SW 1271 (cell line): ENCODE measurements at places on chromosomes 11 and 22.

- DNase-seq: peak; percentile 93
These were observed at the start of gene ALG8 for GRCh38 chr11:78139422-78140391. TSS of gene ALG8 (minus strand) at chr11:78139626. CDS start at chr11:78139588, 38 bp downstream.

DNA sequence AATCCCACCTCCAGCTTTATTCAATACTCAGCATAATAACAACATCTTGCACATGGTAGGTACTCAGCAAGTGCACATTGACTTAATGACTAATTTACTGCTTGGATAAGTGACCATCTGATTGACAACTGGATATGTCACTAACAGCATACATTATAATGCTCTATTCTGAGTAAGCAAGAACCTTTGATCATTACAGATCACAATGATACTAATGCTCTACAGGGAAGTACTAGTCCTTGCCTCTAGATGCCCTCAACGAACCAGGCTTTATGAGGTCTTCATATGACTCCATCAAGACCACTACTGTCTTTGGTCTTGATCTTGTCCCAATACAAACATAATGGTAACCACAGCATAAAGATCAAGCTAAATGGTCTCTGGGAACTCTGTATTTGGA, 167.6 kb upstream of the MTMR2 start:
- DNase-seq: peak; percentile 22

DNA sequence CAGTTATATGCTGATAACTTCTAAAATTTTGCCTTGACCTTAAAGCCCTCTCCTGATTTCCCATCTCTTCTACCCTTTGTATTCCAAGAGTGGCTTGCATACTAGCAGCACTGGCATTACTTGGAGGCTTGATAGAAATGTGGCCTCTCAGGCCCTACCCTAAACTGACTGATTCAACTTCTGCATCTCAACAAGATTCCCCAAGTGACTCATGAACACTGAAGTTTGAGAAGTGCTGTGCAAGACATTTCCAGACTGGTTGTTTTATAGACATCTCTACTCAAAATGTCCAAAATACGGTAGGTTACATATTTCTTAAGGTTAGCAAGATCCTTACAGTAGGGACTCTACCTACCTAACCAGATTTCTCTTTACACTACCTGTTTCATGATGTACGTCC, 48.6 kb downstream of the SESN3 start:
- no peak for DNase-seq

DNA sequence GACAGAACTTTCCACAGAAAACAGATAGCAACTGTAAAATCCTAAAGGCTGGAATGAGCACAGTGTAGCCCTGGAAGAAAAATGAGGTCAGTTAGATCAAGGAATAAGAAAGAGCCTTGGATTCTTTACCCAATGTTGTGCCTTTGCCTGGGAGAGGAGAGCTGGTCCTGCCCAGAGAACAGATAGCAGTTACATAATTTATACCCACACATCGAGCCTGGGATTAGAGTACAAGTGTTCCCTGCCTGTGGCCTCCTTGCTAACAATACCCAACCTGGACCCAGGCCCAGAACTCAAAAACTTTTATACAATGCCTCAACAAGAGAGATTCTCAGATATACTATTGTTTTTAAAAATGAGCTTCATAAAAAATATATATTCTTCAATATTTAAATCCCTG, 1998.4 kb downstream of the LRRC4C start:
- DNase-seq: no peak

- DNase-seq: peak; percentile 65
These were observed 8.3 kb upstream of the PIM3 start for GRCh38 chr22:49951986-49952896.

DNA sequence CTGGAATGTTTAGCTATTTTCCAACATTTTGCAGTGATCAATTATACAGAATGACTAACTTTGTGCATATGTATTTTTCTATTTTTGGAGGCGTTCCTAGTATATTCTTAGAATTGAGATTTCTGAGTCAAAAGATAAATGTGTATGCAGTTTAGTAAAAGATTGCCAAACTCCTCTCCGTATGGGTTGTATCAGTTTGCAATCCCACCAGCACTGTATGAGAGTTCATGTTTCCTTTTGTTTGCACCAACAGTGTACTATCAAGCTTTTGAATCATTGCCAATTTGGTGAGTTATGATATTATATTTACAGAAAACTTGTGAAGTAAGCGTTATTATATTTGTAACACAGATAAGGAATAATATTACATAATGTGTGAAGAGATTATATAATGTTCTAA, 658.7 kb downstream of the JRKL start:
- no peak for DNase-seq

DNA sequence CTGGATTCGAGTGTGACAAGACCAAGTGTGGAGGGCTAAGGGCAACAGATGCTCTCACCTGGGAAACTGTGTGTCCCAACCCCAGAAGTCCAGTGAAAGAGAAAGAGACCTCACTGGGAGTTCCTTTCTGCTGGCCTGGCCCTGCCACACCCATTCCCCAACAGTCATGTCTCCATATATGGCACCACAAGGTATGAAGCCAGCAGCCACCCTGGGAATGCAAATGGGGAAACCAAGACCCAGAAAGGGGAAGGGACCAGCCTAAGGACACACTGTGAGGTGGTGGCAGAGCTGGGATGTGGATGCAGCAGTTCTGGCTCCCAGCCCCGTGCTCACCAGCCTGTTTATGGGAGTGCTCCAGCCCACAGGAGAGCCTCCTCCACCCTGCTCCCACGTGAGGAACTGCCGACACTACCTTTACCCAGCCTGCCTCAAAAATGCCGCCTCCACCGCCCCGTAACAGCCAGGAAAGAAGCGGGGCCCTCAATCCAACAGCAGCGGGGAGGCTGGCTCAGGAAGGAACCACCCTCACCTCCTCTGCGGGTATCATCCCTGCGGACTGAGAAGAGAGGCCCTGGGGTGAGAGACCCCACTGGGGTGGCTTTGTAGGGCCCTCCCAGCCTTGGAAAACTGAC, 12.6 kb downstream of the LMO1 start:
- DNase-seq: no peak

DNA sequence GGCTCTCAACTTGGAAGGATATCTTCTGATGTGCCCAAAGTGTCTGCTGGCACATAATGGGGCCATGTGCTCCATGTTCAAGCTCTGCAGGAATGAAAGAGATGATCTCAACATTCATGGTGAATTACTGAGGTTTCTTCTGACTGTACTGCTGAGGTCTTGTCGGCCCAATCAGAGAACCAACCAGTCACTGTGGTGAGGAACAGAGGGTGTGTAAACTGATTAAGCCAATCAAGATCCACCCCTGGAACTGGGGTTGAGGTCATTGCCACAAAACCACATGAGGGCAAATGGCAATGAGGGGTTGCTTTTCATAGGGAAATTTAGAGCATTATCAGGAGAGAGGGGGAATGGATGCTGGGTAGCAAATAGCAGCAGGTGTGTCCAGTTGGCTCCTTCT, 152.3 kb upstream of the RAG2 start:
- DNase-seq: no peak

DNA sequence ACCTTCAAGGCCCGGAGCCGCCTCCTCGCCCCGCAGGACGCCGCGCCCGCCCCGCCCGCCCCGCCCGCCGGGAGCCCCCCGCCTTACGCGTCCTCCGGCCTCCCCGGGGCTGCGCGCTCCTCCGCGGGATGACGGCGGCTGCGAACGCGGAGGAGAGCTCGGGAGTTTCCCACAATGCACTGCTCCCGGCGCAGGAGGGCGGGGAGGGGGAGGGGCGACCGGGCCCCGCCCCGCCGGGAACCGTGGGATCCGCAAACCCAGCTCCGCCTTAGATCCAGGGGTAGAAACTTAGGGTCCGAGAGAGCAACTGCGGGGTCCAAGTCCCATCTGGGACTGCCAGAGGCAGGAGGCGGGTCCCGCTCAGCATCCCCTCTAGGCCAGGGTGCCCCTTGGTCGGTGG, at the start of gene CEND1:
CEND1 (minus strand) TSS at position 148 of the 400 bp plus-strand sequence. CDS start 1,514 bp downstream, outside the sequence.
- no peak for DNase-seq

DNA sequence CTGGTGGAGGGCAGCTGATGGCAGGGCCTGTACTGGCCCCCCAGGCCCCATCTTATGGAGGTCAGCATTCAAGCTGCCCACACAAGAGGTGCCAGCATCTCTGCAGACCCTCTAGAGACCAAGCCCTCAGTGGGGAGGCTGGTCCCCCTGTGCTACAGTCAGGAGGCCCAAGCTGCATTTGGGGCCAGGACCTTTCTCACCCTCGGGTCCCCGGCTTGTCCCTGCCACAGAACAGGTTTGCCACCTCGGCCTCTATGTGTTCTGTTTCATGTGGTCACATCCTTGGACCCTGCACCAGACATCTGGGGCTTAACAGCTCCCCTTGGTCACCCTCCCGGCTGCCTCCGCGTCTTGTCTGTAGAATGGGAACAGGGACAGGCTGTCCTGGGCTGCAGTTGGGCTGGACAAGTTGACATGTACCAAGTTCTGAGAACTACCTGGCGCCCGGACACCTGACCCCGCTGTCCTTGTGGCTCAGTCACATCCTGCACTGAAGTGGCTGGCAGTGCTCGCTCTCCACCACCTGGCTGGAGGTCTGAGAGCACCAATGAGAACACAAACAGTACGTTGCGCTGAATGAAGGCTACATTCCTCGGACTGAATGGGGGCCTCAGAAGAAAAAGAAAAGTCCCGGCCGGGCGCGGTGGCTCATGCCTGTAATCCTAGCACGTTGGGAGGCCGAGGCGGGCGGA, 2.7 kb upstream of the PLXNB2 start:
- DNase-seq: no peak

DNA sequence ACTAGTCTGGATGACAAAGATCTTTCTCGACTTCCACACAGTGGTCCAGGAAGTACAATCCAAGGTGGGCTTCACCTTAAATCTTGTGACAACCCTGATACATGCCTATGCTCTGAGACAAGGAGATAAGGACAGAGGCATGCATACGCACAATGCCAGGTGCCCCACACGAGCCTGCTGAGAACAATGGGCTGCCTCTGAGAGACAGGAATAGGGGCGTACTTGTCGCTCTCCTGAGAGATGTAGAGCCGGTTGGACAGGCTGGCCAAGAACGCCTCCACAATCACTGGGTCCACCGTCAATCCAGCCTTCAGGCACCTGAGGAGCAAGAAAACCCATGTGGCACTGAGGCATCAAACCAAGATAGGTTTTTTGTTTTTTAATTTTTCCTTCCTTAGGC, 25.5 kb downstream of the SERPIND1 start:
- DNase-seq: no peak

DNA sequence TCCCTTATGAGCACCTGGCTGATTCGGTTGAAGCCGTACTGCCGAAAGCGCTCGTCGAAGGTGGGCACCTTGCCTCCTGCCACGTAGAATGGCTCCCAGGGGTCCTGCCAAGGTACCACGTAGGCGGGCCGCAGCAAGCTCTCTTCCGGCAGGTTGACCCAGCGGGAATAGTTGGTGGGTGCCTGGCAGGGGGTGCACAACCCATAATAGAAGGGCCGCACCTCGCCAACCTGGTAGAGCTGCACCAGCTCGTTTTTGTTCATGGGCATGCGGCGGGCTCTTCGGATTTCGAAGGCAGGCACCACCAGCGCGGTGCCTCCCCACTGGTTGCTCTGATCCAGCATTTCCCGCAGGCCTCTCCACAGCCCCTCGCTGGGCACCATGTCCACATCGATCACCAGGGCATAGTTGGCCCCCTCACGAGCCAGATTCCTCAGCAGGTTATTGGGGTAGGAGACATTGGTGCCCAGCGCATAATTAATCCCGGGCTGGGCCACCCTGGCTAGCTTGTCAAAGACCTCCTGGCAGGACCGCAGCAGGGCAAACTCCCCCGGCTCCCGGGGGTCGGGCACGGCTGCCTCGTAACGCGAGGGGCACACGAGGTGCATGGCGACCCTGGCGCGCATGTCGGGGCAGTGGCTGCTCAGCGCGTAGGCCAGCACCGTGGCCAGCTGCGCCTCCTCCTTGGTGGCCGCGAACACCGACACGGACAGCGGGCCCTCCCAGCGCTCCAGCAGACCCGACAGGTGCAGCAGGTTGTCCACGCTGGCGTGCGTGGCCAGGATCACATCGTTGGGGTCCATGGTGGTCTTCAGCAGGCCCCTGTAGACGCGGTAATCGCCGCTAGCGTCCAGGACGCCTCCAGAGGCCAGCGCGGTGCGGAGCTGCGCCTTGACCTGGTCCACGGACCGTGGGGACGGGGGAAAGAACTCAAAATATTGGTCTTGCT, 679 bp downstream of the B4GAT1 start:
- DNase-seq: no peak

GRCh38 chr11:96204721-96205459, 138.1 kb downstream of the MAML2 start:
- DNase-seq: no peak

- DNase-seq: no peak
These were observed 3.1 kb downstream of the MRGPRG start for GRCh38 chr11:3215346-3216026.

DNA sequence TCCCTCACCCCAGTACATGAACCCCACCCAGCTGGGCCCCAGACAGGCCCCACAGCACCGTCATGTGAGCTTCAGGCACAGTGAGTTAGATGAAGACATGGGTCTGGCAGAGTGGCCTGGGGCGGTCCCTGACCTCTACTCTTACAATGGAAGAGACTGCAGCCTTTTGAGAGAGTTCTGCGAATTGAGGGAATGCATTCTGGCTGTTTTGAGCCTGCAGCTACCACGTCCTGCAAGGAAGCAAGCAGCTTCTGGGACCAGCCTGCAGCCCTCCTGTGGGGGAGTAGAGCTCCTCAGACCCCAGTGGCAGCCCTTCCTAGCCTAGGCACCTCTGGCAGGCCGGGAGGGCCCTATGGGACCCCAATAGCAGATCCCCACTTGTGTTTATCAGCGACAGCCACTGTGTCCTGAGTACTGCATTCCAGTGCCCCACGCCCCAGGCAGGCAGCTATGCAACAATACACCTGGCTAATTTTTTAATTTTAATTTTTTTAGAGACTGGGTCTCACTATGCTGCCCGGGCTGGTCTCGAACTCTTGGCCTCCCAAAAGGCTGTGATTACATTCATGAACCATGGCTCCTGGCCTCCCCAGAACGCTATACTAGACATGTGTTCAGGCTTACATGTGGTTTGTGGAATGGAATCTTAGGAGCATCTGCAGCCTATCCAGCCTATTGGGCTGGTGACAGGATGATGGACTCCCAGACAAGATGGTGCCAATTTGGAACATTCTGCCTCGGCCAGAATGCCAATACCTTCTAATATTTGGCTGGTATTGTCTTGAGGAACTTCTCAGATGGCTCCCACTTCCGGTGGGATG, 717 bp upstream of the SLC7A4 start:
- DNase-seq: no peak

GRCh38 chr11:13972944-13973343, 10.4 kb downstream of the SPON1 start:
- DNase-seq: no peak

DNA sequence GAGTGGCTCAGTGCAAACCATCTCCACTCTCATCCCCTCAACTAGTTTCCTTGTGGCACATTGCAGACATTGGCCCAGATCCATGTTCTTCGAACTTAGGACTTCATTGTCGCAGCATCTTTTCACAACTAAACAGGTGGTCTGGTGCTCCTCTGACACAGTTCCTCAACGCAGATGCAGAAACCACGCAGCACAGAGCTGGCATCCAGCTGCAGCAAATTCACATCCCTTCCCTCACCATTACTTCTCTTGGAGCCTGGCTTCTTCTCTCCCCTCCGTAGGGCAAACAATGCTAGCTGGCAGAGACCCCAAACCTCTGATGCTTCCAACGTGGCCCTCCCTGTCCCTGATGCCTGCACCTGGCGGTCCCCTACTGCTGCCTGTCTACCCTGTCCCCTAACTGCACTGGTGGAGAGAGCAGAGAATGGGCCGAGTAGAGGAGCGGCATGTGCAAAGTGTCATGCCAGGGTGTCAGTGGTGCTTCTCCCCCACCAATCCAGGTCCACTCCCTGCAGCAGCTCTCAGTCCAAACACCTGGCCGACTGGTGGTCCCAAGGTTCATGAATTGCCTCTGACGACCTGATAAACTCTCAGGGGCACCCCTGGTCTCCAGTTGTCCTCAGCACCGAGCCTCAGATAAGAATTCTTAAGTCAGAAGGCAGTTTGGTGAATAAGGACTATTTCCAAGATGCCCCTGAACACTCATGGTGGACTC, 18.1 kb downstream of the TMPRSS13 start:
- no peak for DNase-seq
